ENCODE measurements at places on chromosomes 1 and 21.

DNA sequence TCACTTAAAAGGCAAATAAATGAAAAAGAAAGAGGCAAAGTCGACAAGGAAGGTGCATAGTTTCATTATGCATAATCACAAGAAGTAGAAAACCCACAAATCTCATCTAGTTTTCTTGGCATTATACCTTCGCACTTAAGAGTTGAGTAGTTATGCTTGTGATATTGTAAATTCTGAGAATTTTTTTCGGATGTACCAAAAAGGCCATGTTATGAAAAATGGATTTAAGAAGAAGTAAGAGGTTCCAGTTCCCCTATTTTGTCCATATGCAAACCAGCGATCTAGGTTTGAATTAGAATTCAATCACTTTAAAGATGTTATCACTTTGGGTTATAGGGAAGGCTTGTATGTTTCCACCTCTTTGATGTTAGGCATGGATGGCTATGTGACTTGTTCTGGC, 7.9 kb upstream of the ERICH3 start:
- no peak for DNase-seq

DNA sequence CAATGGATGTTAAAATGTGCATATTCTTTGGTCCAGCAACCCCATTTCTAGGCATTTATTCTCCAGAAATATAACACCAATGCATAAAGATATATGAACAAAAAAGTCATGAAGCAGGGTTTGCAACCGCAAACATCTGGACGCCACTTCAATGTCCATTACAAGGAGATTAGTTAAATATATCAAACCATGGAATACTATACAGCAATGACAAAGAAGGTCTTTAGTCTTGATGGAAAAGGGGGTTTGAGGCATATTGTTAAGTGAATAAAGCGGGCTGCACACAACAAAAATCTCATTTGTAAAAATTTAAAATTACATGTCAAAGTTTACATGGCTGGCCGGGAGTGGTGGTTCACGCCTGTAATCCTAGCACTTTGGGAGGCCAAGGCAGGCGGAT, 31.6 kb downstream of the RAP1GAP start:
- DNase-seq: no peak

GRCh38 chr1:11431941-11432507, 46.9 kb upstream of the DISP3 start:
- no peak for DNase-seq

DNA sequence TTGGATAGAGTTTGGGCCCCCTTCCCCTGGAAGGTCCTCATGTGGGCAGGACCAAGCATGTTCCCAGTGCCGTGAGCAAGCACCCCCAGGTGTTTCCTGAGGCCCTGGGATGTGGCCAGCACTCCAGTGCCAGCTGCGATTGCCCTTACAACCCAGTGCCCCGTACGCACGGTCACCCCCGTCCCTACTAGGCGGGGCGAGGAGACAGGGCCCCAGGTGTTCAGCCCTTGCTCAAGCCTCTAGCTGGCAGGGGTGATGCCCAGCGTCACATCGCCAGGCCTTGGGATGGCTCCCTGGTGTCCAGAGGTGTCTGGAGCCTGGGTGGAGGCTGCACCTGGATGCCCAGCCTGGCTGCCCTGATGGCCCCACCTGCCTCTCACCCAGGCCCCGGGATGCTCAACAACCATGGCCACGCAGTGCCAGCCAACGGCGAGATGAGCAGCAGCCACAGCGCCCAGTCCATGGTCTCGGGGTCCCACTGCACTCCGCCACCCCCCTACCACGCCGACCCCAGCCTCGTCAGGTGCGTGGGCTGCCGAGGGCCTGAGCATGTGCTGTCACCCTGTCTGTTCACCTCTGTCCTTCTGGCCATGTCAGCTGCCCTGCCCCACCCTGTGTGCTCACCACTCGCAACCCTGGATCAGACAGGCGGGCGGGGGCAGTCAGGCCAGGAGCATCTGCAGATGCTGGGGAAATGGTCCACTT, 21.6 kb upstream of the CCDC27 start:
- no peak for DNase-seq

- peak; percentile 47 for DNase-seq
Measured at GRCh38 chr1:157163273-157164127, 25.3 kb upstream of the ETV3 start.

DNA sequence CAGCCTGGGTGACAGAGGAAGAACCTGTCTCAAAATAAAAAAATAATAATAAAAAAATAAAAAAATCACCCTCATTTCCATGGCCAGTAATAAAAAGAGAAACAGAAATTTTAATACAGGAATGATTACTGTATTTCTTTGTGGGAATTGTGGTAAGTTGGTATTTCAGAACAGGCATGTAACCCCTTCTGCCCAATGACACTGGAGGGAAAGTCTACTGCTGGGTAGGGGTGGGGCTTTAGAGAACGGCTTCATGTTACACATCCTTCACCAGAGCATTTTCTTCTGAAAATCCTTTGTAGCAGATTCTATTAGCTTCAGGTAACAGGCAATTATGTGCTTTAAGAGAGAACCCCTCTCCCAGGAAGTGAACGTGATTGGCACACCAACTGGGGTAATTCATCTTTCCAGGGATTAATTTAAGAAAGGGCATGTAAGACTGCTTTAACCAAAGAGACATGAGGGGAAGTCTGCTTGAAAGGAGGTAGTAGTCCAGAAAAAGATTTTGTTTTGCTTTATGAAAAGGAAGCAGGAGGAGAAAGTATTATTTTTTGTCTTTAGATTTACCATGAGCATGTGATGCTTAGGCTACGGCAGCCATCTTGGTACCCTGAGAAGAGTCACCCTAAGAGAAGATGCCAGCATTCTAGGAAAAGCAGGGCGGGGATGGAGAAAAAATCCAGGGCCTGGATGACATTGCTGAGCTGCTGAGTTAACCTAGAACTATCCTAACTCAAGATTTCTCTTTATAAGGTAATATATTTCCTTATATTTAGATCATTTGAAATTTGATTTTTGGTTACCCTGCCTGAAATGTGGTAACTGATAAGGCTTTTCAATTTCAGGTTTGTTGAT, 57.7 kb upstream of the DPT start:
- DNase-seq: no peak

DNA sequence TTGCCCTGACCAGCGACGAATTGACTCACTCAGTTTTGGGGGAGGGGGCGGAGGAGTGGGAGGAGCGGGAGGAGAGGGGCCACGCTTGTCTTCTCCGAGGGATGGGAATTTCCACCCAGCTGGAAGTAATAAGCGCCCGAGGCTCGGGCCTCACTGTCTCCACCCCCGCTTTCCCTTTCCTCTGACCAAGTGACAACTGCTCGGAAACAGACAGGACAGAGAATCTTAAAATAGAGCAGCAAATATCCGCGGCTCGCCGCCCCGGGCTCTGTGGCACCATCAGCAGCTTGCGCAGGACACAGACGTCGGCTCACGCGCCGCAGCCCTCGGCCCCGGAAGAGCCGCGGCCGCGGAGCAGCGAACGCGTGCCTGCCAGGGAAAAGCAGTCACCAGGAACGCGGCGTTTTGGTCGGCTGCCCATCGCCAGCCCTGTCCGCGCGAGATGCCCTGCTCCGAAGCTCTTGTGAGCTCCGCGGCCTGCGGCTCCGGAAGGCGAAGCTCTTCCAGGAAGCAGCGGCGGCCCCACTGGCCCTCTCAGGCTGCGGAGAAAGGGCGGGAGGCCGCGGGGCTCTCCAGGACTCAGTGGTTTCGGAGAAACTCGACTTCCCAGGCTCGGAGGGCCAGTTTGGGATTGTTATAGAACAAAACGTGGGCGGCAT, 10.7 kb upstream of the RGS16 start:
- DNase-seq: peak; percentile 92

GRCh38 chr1:58293388-58293787, 253.1 kb downstream of the OMA1 start:
- no peak for DNase-seq

DNA sequence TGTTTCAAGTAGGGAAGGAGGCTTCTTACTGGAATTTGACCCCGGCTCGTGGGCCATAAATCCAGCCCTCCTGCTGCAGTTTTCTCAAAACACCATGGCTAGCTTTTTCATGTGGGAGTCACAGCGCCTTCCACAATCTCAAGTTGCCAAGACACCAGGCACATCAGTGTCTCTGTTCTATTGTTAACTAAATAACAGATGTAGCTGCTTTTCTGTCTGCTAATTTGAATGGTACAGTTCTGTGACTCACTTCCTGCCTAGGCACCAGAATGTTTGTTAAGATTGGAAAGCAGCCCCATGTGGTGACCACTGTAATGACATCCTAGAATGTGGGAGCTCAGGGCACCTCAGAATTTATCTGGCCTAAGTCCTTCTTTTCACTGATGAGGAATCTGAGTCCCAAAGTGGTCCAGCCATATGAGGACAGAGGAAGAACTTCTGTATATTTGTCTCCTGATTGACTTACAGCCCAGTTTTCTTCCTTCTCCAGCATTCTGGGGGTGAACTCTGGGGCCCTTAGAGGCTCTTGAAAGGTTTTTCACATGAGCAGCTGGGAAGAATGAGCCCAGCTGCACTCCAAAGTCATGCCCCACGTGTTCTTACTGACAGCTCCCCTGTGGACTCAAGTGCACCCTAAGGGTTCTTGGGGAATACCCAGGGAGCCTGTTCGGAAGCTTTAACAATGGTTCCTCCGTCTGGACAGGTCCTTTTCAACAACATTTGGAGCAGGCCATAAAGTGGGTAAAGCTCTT, 27.5 kb downstream of the TRIM45 start:
- peak; percentile 94 for DNase-seq

DNA sequence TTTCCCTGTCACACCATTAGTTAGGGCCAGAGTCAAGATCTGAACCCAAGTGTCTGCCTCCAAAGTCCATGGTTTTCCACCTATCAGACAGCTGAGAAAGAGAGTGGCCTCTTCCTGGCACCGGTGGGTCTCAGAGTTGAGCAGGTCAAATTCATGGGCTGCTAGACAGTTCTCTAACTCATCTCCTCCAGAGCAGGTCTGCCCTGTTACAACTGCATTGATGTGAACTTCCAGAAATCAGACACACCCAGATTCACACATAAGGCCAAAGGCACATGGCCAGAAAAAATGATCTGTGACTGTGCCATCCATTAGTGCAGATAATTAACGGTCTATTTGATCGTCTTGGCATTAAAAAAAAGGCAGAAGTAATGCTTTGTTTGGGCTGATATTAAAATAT, 17.5 kb downstream of the SMIM12 start:
- DNase-seq: no peak

GRCh38 chr1:234933475-234933874, 195.2 kb downstream of the TOMM20 start:
- peak; percentile 60 for DNase-seq

- DNase-seq: no peak
Measured at GRCh38 chr1:41286992-41287391, 44.9 kb upstream of the SCMH1 start.

GRCh38 chr1:214377886-214378285, 96.9 kb downstream of the SMYD2 start:
- peak; percentile 77 for DNase-seq

DNA sequence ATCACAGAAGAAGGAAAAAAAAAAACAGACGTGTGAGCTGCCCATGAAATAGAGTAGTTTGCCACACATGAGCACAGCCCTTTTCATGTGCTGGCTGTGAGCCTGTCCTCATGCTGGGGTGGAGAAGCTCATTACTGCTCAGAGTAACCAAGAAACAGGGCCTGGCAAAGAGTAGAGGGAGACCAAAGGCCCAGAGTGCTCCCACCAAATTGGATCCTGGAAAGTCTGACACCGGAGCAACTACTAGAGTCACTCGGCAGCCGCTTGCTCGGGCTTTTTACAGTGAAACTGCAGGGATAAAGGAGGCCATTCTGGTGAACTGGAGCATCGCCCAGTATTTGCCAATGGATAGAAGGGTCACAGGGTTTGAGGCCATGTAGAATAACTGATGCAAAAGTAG, 64.4 kb upstream of the BARHL2 start:
- DNase-seq: no peak

- no peak for DNase-seq
Measured at GRCh38 chr1:8570465-8570864, 247.0 kb downstream of the RERE start.

DNA sequence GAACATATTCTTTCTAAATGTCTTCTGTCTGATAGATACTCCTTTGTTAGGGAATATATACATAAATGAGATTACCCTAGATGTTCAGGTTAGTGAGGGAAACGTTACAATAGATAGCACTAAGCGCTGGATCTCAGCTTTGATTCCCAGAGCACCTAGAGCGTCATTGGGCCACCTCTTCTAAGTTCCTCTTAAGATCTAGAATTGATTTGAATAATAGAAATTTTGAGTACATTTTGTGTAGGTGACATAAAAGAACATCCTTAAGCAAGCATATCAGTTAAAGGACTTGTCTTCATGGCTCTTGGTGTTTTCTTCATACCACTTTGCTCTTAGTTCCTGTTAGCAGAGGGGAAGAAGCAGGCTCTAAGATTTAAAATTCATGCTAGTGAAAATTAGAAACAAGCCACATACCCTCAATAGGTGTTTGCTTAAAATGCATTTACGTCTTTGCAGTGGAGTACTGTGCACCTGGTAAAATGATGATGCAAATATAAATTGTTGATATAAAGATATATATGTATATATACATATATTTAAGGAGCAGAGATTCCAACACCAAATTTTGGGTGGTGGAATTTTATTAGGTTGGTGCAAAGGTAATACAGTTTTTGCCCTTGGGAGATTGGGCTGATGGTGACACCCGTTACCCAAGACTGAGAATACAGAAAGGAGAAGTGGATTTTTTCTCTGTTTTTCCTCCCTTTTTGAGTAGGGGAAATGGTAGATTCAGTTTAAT, 47.1 kb downstream of the DYRK1A start:
- no peak for DNase-seq

DNA sequence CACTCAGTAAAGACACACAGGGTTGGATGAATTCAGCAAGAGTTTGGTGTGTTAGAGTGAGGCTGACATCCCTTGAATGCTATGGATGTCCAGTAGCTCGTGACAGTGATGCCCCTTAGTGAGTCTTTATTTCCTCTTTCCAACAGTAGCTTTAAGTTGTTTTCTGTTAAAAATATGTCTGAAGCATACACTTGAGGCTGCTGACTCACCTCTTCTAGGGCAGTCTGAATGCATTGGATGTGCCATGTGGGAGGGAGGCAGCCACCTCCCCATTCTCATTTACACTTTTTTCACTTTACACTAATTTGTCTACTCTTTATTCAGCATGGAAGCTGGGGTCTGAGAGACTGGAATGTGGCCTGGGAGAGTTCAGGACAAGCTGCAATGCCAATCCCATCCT, 17.6 kb downstream of the NOS1AP start:
- no peak for DNase-seq

GRCh38 chr1:59697150-59697800, 117.5 kb upstream of the HOOK1 start:
- DNase-seq: no peak

- DNase-seq: no peak
Measured at GRCh38 chr1:200897259-200897658, 2.6 kb downstream of the INAVA start.

DNA sequence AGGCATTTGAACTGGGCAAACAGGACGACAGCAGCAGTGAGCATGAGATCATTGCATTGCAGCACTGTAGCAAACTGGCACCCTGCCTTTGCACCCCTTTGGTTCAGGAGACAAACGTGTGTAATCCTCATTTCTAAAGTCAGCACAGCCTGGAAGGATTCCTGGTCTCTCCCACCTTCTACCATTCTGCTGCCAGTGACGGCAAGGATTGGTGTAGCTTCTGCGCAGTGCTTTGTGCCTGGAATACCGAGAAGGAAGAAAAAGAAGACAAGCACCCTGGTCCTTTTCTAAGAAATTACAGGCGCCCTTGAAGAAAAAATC, 805.3 kb downstream of the USP25 start:
- DNase-seq: peak; percentile 87

Data from HFFc6 (cell line).